ENCODE measurements at places on chromosomes 12 and 14.

DNA sequence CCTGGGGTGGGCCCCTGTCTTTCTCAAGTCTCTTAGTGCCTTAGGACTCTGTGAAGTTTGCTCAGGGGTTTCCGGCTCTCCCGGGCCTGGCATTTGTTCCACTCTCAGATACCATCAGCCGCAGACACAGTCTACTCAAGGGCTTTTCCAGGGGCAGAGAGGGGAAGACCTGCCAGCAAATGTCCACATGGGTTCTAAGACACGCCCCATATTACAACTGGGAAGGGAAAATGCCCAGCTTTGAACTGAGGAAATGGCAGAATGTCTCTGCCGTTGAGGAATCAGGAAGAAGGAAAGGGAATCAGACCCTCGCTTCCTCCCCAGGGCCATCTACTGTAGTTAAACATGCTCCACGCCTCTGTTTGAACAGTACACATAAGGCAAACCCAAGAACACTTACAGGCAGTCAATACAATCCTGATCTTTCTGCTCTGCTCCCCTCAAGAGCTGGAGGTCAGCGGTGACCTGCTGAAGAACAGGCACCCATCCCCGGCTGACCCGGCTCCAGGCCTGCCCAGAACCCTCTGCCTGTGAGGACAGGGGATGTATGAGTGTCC is 7.9 kb downstream of the CCDC85C start:
- no peak for DNase-seq

DNA sequence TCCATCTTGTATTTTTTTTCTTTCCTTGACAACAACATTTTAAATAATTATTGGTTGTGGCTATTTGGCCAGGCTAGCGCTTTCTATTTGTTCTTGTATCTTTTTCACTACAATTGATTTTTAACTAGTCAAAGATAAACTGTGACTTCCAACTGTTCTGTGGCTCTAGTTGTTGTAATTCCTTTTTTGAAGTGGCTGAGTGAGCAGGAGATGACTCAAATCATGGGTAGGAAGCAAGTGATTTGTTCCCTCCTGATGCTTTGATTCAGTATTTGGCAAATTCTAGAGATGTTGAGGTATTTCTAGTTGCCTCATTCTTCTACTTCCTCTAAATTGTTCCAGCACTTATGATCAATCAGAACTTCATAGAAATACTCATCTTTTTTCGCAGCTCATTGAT is 633.5 kb downstream of the RERGL start:
- DNase-seq = no peak

- DNase-seq = no peak
These were observed 107.9 kb upstream of the PLEKHA5 start for GRCh38 chr12:19021646-19022045.

DNA sequence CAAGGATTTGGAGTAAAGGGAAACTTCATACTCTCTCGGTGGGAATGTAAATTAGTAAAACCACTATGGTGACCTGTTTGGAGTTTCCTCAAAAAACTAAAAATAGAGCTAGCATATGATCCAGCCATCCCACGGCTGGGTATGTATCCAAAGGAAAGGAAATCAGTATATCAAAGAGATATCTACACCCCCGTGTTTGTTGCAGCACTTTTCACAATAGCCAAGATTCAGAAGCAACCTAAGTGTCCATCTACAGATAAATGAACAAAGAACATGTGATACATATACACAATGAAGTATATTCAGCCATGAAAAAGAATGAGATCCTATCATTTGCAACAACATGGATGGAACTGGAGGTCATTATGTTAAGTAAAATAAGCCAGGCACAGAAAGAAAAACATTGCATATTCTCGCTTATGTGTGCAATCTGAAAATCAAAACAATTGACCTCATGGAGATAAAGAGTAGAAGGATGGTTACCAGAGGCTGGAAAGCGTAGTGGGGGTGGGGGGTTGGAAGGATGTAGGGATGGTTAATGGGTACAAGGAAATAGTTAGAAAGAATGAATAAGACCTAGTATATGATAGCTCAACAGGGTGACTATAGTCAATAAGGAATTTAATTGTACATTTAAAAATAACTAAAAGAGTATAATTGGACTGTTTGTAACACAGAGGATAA is 468.0 kb downstream of the BCAT1 start:
- no peak for DNase-seq

DNA sequence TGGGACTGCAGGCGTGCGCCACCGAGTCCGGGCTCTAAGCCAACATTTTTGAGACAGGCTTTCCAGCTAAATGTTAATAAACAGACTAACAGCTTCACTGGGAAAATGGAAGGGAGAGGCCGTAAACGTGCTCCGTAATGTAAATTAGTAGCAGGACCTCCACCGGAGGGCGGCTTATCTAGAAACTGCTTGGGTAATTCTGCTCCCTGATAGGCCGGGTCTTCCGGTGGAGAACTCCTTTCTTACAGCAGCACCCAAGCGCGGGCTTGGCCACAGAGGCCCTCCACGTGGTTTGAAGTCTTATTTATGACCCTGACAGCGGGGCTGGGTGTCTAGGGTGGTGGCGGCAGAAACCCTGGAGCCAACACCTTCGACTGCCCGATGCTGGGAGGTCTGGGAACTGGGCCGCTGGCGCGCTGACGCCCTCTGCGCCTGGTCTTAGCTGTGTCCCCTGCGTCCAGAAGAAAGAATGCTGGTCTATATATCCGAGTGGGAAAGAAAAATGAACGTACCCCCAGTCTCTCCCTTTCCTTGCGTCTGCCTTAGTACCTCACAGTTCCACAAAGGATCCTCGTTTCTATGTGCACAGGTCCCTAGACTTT is 1.7 kb downstream of the DPPA3 start:
- no peak for DNase-seq

GRCh38 chr12:43401096-43401495 is 150.9 kb downstream of the ADAMTS20 start:
- no peak for DNase-seq

DNA sequence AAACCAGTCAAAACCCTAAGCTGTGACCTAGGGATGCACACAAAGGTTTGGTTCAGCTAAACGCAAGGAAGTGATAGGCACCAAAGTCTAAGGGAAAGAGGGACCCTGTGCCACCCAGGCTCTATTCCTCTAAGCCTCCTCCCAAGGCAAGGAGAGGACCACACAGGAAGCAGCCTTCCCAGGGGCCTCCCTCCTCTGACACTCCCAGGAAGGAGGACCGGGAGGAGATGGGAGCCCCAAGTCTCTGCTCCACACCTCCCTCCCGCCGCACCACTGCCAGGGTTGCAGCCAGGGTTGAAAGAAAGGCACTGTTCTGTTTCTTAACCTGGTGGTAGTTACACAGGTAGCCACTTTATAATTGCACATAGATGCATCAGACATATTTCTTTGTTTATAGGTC is 21.9 kb downstream of the TCHP start:
- DNase-seq = no peak

GRCh38 chr14:95133282-95133681 is 24.0 kb downstream of the DICER1 start:
- peak; percentile 26 for DNase-seq

DNA sequence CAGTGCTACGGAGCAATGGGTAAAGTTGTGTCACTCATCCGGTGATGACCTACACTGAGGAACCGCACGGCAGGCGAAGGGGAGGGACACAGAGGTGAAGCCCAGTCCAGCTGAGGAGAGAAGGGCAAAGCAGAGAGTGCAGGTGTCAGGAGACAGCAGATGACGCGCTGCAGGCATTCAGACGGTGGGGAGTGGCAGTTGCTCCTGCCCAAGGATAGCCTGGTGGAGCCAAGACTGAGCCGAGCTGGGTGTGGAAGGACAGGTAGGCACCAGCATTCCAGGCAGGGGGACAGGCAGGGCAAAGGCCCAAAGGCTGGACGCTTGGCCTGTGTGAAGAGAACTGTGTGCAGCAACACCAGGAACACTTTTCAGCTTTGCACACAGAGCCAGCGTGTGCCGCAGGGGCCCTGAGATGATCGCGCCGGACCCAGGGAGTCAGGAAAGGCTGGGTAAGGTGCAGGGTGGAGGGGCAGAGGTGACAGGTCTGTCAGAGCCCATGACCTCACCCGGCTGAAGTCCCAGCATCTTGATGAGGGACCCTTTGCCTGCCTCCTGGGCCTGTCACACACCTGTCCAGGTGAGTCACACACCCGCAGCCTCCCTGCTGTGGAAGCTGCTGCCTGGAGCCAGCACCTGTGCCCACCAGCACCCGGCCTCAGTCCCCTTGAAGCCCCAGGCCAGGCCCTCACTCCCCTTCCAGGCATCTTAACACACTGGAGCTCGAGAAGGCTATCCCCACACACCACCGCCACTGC is 48.4 kb downstream of the TSPAN11 start:
- no peak for DNase-seq

DNA sequence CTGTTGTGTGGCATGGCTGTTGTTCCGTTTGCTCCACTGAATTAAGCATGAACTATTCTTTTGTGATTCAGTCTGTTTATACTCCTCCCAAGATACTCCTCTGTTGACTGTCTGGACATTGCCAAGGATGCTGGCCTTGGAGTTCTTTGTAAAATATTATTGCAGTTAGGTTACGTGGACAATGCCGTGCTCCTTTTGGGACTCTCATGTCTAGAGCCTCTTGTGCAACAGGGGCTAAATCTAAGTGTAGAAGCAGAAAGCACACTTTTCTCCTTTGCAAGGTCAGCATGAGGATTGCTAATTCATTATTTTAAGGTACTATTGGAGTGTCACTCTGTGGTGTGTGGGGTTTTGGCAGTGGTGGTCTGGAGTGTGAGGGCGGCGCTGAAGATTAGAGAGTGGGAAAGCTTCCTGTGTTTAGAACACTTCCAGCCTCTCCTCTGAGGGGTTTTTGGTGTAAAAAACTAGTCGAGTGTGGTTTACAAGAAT is 125.4 kb downstream of the SAMD4A start:
- no peak for DNase-seq

Measured in neural crest cell (in vitro differentiated cells).